ENCODE measurements at places on chromosomes 2 and 18.

DNA sequence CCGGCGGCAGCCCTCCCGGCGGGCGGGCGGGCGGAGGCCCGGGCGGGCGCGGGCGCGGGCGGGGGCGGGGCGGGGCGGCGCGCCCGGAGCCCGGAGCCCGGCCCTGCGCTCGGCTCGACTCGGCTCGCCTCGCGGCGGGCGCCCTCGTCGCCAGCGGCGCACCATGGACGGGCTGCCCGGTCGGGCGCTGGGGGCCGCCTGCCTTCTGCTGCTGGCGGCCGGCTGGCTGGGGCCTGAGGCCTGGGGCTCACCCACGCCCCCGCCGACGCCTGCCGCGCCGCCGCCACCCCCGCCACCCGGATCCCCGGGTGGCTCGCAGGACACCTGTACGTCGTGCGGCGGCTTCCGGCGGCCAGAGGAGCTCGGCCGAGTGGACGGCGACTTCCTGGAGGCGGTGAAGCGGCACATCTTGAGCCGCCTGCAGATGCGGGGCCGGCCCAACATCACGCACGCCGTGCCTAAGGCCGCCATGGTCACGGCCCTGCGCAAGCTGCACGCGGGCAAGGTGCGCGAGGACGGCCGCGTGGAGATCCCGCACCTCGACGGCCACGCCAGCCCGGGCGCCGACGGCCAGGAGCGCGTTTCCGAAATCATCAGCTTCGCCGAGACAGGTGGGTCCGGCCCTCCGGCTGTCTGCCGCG, at the start of gene INHBB:
INHBB (plus strand) TSS at position 111 of the 641 bp plus-strand sequence; CDS start at position 164, 53 bp downstream.
- DNase-seq: no peak

DNA sequence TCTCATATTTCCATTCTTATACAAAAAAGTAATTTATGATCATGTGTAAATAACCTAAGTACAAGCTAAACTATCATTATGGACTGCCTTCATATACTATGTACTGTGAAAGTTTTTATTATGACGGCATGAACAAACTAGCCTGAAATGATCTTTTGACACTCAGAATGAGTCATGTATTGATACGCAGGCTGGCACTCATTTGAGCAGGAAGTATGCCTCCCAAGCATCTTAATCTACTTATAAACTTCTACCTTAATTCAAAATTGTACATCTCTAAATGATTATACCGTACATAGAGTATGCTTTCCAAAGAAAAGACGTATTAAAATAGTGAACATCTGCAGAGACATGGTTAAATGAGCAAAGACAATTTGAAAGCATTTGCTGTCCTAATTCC, 207.1 kb upstream of the SPOPL start:
- DNase-seq: no peak

GRCh38 chr2:138707392-138708074, 72.7 kb downstream of the NXPH2 start:
- DNase-seq: no peak

- DNase-seq: no peak
Observed at GRCh38 chr2:209726311-209726710, 45.3 kb upstream of the UNC80 start.

DNA sequence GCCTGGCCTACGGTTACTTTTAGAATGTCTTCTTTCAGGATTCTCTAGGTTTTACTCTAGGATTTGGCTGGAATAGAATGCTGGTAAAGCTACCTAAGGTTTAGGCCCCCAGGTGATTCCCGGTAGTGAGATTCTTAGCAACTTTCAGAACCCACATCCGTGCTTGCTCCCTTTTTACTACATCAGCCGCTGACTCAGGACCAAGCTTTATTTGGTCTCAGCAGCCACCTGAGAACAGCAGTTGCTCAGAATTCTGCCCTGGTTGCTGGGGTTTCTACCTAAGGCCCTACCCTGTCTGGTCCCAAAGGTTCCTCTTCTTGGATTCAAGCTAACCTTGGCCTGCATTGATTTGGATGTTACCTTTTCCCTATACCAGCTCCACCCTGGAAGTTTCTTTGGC, 36.1 kb upstream of the NDUFV2 start:
- DNase-seq: no peak

DNA sequence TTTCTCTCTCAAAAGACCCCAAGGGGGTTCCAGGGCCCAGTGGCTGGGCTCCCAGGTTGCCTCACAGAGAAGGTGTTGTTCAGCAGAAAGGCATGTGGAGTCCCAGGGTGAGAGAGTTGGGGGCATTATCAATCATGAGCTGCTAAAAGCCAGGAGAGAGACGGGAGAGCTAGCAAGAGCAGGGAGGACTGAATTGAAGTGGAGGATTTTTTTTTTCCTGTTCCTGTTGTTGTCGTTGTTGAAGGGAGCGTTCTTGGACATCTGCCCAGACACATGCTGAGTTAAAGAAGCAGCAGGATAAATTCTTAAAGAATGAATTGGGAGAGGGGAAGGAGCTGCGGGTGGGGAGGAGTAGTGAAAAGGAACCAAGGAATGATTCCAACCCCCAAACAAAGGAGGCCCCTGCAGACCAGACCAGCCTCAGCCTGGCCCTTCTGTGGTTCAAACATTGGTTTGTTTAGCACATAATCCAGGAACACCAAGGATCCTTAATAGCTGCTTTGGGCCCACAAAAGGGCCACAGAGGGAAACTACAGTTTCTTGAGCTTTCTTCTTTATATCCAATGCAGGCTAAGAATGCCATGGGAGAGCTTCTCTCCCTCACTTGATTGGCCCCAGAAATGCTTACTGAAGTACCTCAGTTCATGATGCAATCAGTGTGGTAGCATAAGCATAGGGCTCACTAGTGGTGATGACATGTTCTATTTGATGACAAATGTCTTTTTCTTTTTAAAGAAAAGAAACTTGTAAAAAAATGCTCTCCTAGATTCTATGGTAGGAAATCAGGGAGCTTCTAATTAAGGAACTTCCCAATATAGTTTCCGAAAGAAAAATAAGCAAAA, 146.0 kb downstream of the SETBP1 start:
- peak; percentile 88 for DNase-seq

- DNase-seq: no peak
Observed at GRCh38 chr2:11802782-11803191, 56.4 kb downstream of the LPIN1 start.

DNA sequence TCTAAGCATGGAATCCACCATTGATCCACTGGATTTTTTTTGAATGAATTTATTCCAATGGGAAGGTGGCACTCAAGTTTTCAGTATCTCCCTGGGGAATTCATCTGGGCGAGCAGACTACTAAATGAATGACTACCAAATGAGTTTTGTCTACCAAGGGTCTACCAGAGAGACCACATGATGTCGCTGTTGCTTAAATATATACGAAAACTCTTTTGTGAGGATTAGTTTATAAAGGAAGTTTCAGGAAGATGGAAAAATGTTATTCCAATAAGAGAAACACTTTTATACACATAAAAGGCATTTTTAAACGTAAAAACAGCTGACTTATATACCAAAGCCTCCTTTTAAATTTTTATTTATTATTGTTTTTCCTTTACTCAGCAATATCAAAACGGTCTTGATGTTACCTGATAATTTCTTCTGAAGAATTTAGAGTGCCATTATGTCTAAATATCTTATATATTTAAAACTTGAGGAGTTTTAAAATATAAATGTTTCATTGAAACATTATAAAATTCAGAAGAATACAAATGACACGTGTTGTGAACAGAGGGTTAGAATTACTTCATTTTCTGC, 139.7 kb downstream of the HRH4 start:
- peak; percentile 81 for DNase-seq
